ENCODE measurements at places on chromosomes 6 and 20.

DNA sequence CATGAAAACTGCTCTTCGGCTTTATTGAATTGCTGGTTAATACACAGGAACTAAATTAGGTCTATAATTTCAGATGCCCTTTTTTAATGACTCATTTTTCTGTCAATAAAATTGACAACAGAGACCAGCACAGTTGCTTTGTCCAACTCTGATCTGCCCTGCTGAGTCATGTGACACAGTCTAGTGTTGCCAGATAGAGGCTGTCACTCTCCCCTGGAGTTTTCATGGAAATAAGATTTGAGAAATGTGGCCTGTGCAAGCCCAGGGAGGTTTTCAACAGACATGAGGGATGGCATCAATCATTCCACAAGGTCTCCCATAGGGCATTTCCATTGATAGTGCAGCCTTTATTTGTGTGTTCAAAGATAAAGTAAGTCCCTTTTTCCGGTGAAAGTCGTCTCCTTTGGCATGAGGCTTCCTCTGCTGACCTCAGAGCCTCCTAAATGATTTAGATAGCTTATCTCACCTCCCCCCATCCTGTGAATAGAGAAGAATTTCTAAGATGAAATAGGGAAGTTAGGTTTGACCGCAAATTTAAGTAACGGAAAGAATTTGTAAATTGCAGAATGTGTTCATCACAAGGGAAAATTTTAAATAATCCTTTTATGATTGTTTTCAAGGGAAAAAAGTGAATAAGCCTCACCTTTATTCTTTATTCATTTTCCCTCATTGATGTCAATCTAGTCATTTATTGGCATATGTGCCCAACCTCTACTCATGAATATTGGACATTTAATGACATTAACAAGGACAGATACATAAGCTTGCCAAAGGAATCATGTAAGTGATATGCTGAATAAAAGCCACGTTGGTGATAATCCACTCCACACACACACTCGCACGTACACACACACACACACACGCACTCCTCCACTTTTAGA is 277.7 kb downstream of the ADGB start:
- no peak for DNase-seq

DNA sequence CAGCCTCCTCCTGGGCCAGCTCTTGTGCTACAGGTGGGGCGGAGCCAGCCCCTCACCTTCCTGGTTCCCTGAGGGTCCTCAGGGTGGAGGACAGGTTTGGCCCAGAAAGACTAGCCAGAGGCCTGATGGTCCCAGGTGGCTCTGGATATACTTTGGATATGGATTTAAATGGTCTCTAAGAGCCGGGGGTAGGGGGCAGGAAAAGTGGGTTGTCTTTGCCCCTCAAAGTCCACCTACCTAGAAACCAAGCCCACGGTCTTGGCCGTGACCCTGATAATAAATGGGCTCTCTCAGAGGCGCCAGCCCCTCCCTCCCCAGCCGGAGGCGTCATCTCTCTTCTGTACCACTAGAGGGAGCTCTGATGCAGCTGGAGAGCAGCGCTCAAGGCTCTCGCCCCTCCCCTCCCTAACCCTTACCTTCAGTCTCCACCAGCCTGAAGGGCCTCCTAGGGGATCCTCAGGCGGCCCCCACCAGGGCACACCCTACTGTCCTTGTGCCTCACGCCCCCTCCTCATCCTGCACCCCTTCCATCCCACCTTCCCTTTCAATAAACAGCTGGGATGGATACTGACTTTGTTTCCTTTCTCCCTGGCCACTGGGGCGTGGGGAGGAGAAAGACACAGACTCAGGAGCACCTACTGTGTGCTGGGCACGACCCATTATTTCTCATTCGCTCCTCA is 7.5 kb downstream of the NRSN2 start:
- peak; percentile 78 for DNase-seq

- DNase-seq: no peak
Measured at GRCh38 chr6:163866192-163866591, 451.7 kb downstream of the QKI start.

- DNase-seq: no peak
Measured at GRCh38 chr6:37952027-37952426, 132.5 kb downstream of the ZFAND3 start.

DNA sequence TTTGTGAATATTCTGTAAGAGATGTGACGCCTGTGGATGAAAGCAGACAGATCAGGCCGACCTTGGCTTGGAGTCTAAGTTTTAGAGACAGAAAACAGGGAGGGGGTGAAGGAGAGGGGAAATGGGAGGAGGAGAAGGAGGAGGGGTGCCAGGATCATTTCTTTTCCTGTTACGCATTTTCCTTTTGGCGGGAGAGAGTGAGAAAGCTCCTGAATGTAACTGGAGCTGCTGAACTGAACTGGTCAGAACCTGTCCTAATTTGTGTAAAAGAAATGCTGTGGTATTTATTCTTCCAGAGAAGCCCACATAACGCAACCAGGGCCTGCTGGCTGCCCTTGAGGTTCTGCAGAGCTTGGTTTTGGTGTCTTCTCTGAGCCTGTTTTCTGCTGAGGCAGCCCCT is 41.9 kb downstream of the UTRN start:
- no peak for DNase-seq

DNA sequence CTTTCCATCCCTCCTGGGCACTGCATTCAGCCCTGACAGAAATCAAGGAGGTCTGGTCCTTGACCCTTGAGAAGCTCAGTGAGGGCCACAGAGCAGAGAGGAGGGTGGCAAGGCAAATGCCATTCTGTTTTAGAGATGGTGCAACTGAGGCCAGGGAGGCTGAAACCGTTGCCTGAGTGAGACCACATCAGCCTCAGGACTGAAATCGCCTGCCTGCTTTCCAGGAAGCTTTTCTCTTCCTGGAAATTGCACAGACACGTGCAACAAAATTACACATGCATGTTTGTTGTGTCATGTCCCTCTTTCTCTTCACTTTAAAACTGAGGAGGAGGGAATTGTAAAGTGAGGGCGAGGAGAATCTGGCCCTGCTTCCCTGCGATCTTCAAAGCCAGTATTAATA is 113.7 kb upstream of the PDE10A start:
- DNase-seq: no peak

GRCh38 chr20:48686238-48687116 is 141.3 kb downstream of the PREX1 start:
- no peak for DNase-seq

DNA sequence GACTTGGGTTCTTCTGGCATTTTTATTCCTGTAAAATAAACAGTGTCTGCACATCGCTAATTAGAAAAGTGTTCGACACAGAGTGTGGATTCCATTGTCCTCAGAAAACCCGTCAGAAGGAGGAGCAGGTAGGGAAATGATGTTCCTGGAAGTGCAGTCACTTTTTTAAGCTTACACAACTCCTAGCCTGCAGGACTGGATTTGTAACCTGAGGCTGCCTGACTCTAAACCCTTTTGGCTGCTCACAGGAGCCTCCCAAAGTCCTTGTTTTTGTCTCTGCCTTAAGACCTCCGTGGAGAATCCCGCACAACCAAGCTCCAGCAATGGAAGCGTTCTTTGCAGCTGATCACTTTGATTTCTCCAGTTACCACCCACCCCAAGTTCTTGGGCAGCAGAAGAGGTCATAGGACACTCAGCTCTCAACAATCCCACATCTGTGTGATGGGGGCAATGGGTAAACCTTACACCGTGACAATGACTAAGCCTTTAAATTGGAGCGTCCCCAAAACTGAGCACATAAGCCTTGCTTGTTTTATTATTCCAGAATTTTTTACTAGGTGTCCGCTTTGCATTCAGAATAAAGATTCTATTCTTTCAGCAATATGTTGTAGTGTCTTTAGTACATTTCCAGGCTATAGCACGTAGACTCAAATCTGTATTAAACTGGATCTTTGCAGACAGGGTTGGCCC is 227.9 kb downstream of the TBXT start:
- DNase-seq: no peak

DNA sequence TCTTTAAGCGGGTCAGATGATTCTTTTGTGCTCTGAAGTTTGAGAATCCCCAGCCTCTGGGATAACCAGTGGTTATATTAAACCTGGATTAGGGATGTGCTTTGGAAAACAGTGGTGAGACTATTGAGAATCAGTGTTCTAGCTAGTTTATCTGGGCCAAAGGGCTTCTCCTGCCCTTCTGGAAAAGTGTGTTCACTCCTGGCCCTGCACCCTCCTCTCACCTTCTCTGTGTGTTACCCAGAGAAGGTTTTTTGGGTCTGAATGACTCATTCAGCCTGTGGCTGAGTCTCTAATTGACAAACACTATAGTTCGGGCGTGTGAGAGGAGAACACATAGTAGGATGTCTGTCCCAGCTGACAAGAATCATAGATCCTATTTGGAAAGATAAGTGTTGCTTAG is 66.7 kb downstream of the LRRC1 start:
- DNase-seq: no peak

DNA sequence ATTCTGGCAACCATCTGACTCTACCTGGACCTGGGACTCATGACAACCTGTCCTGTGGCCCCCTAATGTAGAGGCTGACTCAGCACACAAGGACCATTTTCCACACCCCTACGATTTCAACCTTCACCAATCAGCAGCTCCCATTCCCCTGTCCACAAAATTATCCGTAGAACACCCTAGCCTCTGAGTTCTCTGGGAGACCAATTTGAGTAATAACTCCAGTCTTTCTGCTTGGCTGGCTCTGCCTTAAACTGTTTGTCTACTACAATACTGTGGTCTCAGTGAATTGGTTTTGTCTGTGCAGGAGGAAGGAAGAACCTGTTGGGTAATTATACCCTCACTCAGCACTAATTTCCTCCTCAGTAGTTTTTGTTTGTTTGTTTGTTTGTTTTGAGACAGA is 99.3 kb upstream of the MRPS10 start:
- DNase-seq: peak; percentile 7

DNA sequence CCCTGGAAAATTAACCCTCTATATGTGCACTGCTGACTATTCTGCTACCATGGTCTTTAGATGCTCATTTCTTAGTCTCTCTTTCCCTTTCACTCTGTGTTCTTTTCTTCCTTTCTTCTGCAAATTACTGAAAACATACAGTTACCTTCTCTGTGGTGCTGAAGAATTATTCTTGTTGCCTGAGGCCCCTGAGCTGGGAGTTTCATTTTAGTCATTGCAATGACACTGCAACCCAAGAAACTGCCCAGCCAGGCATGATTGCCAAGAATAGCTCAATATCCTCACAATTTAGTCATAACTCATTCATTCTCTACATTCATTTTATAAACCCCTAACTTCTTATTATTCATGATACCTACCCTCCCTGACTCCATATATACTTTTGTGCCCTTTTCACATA is 245.8 kb upstream of the RAB32 start:
- DNase-seq: no peak

DNA sequence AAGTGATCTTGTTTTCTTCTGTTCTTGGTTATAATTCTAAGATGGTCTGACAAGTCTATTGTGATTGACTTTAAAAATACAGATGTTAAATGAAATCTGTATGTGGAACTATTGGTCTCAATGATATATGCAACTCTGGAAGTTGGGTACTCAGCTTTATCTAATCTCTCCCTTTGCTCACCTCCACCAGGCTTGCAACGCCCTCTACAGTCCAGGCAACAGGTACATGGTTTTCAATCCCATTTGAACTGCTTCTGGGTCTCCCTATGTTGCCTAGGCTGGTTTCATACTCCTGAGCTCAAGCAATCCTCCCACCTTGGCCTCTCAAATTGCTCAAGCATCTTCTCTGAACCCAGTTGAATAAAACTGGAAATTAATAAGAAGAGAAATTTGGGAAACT is 25.6 kb upstream of the HLA-DQB1 start:
- no peak for DNase-seq

GRCh38 chr6:26312501-26313397 is 52.2 kb upstream of the BTN3A2 start:
- DNase-seq: peak; percentile 80

GRCh38 chr6:129094147-129094546 is 211.2 kb downstream of the LAMA2 start:
- DNase-seq: no peak

DNA sequence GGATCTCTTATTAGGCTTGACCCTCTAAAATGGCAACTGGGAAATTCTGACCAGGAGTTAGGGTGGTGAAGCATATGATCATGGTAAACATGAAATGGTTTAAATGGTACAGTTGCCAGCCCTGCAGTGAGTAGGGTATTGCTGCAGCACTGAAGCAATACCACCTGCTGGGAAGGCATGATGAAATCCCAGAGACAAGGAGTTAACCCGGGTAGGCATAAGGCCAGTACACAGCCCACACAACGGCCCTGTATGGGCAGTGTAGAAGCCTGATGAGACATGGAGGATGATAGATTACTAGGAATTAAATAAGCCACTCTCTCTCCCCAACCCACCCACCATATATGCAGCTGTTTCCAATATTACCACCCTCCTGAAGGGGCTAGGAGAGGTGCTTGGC is 197.4 kb upstream of the MOCS1 start:
- DNase-seq: no peak

GRCh38 chr6:63355632-63356031 is 35.8 kb upstream of the LGSN start:
- no peak for DNase-seq

GRCh38 chr20:53365539-53366075 is 228.0 kb downstream of the ZNF217 start:
- no peak for DNase-seq

DNA sequence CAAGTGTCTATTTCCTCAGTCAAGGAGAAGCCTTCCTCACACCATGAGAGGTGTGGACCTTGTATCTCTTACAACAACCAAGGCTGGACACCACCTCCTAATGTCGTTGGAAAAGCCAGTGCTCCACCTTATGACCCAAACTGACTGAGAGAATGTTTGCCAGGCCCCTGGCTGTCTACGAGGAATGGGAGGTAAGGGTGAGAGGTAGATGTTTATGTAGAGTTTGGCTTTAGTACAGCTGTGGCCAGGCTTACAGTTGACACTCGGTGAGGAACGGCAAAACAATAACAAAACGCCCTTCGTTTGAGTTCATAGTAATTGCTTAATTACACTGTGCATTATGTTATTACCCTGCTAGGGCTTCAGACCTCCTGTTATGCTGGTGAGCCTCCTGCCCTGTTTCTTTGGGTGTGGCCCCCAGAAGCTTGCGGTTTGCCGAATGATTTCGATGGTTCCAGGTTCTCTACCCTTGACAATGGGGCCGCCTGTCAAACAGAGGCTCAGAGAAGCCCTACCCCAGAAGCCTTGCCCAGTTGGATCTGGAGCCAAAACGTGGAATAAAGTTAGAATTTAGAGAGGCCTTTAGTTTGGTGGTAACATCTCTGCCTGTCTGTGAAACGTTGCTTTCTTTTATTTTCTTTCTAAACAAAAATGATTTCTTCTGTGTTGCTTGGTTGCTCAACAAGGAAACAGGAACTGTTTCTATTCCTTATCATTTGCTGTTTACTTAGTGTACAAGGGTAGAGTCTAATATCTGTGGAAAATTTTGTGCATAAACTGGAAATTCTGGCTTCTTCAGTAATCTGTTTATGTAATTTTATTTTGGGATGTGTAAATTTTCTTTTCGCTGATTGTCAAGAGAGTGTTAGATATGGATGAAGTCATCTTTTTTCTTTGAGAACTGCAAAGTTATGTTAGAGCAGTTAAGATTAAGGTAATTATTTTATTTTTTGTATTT is 60.4 kb upstream of the FOXQ1 start:
- DNase-seq: no peak

GRCh38 chr20:37090407-37090806 is 5.4 kb downstream of the RBL1 start:
- DNase-seq: no peak

- no peak for DNase-seq
Measured at GRCh38 chr20:11906626-11907480, 10.8 kb upstream of the BTBD3 start.

Measured in ACHN (cell line).